ENCODE measurements at places on chromosomes 2 and 18. TPM values are rescaled to one million over a fixed set of nuclear protein-coding genes. Genes with fewer than 3 reads are reported as not detected.

DNA sequence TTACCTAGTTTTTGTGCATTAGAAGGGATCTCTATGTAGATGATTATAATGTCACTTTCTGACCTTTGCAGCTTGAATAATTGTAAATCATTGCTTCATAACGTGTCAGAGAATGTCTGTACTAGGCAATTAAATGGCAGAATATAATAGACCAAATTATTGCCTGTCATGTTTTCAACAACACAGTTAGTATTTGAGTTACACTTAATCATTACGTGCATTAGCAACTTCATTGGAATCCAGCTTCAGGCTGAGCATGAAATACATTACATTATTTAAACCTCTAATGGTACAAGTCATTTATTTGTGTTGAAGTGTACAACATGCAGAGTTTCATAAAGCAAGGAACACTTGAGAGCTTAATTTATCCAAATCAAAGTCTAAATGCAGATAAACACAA lies 48.0 kb downstream of the ZNF407 start:
- no peak for DNase-seq

DNA sequence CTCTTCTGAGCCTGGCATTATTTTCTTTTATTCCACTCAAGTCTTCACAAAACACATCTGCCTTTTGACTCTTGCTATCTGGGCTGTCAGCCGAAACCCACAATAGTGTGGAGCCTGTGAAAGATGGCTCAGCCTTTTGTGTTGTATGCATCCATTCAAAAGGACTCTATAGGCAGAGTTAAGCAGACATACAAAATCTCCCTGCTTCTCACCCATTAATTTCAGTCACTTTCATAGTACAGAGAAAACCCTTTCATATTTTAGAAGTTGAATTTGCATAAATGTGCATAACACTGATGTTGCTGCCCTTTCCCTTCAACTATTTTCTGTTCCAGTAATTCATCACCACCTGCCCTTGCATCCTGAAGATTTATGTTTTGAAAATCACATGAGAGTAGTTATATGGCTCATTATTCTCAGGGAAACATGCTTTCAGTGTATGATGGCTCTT lies 154.6 kb downstream of the EVA1A start:
- DNase-seq, result no peak

The ESPNL gene
- 0.16 TPM for total RNA-seq

The TEKT4 gene
- 0.31 TPM for total RNA-seq

The NPAS2 gene
- total RNA-seq, result 7.2 TPM

The TNFRSF11A gene
- total RNA-seq, result 1.6 TPM
